ENCODE measurements at places on chromosomes 2 and 18. TPM values are rescaled to one million over a fixed set of nuclear protein-coding genes. Genes with fewer than 3 reads are reported as not detected.

Gene VSNL1
- not detected for polyA plus RNA-seq

Gene NDC80
- 18.1 TPM for polyA plus RNA-seq

Gene LIPG
- polyA plus RNA-seq, result 0.25 TPM

Gene VWC2L
- polyA plus RNA-seq, result not detected

Gene FAM237A
- polyA plus RNA-seq, result not detected

Gene RNF125
- 0.12 TPM for polyA plus RNA-seq

Gene ADCY3
- polyA plus RNA-seq, result 43.2 TPM

Gene PPP4R1
- polyA plus RNA-seq, result 135 TPM

Gene ANKRD62
- not detected for polyA plus RNA-seq

Gene SERPINE2
- 387 TPM for polyA plus RNA-seq

Gene SEC11C
- polyA plus RNA-seq, result 32.0 TPM

Gene SERPINB3
- not detected for polyA plus RNA-seq

Gene ZNF892
- 0.71 TPM for polyA plus RNA-seq

Gene IL36RN
- polyA plus RNA-seq, result not detected

Gene ALLC
- polyA plus RNA-seq, result not detected

Gene ACYP2
- polyA plus RNA-seq, result 9.7 TPM
